Cardiac muscle cell (in vitro differentiated cells and primary cell): ENCODE measurements at places on chromosomes 4 and X.
A peak's percentile ranks its signal among the peaks of the same experiment; 100 is the strongest.

- DNase-seq: peak; percentile 64
Observed at GRCh38 chr4:142846108-142846728, at the start of gene INPP4B. Gene INPP4B, minus strand, starts transcription at chr4:142846301.

- no peak for DNase-seq
Observed at GRCh38 chr4:121510341-121510874, 129.6 kb upstream of the QRFPR start.

DNA sequence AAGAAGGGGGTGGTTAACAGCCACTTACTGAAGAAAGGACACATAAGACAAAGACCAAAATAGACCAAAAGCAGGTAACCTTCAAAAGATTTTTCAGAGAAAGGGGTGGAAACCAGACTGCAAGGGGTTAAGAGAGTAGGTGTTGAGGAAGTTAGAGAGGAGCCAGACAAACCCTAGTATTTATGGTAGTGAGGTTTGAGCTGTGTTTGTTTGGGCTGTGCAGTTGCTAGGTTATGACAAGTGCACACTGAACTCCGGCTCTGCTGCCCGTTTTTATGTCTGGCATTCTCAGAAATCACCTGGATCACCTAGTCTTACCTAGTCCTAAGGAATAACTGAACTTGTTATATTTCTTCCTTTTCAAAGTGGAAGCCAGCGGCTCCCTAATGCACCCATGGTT, 22.9 kb upstream of the G3BP2 start:
- no peak for DNase-seq

- no peak for DNase-seq
Observed at GRCh38 chr4:36316607-36317006, 35.2 kb downstream of the DTHD1 start.

- peak; percentile 65 for DNase-seq
Observed at GRCh38 chr4:7785017-7785416, 154.6 kb downstream of the AFAP1 start.

GRCh38 chr4:84799318-84799717, 167.2 kb downstream of the WDFY3 start:
- no peak for DNase-seq

DNA sequence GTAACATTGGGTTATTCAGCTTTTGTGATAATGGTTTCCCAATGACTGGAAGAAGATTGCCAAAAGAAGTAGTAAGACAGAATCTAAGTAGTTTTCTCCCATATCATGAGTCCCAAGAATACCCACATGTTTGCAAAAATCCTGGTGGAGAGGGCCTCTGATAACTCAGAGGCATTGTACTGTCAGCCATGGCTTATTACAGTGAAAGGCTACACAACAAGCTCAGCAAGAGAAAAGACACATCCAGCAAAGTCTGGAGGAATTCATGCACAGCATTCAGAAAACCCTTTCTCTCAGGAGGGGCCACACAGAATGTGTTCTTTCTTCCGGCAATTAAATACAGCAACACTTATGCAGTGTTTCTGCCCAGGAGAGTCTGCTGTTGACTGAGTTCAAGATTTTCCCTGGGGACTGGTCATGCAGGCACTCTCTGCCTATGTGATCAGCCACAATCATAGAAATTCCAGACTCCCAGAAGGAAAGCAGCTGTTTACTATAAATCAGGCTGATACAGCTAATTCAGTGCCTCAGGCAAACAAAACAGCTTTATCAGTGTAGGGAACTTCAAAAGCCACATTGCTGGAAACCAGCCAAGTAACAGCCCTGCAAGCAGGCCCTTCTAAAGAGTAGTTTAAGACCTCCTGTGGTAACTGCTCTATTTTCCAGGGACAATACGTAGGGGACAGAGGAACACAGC, 937.1 kb downstream of the CCSER1 start:
- peak; percentile 76 for DNase-seq

GRCh38 chrX:119763181-119763580, 4.8 kb downstream of the SOWAHD start:
- DNase-seq: peak; percentile 85

GRCh38 chrX:12956704-12957534, 18.0 kb upstream of the TMSB4X start:
- peak; percentile 56 for DNase-seq

DNA sequence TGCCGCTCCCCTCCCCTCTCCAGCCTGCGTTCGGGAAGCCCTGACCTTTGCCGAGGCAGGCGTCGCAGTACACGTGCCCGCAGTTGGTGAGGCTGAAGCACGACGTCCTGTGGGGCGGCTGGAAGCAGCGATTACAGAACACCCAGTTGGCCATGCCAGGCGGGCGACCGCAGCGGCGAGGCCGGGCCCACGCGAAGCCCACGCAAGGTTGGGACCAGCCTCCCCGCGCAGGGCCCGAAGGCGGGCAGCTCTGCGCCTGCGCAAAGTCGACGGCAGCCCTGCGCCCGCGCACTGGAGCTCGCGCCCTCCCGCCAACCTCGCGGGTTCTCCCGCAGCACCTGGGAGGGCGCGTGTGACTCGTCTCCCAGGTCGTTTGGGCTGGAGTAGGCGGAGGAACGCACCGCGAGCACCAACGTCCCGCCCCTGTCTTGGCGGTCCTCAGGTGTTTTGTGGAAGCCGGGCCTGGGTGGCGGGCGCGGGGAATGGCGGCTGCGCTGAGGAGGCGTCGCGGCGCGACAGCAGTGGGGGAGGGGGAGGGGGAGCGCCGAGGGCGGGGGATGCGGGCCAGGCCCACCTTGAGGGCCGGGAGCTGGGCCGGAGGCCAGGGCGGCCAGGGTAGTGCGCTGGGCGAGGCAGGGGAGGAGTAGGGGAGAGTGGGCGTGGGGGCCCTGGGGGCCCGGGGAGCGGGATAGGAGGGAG, at the start of gene RNF212:
TSS of gene RNF212 (minus strand) at position 254 of the 699 bp plus-strand sequence. CDS start at position 154, 100 bp downstream.
- peak; percentile 7 for DNase-seq
